ENCODE measurements at places on chromosomes 5 and 9.
A peak's percentile ranks its signal among the peaks of the same experiment; 100 is the strongest.

GRCh38 chr5:132439521-132440089, 51.0 kb downstream of the IRF1 start:
- H3K4me1 ChIP-seq = peaks cover 4% of the 10 kb centered on the region
- DNase-seq = peak; percentile 46
- H3K27ac ChIP-seq = no peak overlapping the region
- H3K27me3 ChIP-seq = no peaks in the 10 kb centered on the region
- H3K4me3 ChIP-seq = no peak overlapping the region
- no peaks in the 10 kb centered on the region for H3K36me3 ChIP-seq

DNA sequence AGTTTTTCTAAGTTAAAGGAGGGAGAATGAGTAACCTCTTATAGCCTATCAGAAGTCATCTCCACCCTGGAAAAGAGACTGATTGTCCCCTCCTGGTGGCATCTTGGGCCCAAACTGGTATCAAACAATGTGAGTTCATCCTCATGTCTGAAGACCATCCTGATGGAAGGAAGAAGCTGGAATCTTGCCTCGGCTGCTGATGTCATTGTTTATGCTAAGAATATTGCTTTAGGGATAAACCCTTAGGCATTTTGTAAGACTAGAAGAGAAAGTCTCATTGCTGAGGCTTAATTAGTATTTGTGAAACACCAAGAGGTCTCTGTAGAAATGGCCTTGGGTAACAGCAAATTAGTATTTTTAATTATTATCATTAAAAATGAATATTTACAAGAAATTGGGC, 65.7 kb upstream of the KCNN2 start:
- no peaks in the 10 kb centered on the region for H3K4me1 ChIP-seq
- no peak overlapping the region for H3K27ac ChIP-seq
- H3K4me3 ChIP-seq = no peak overlapping the region

DNA sequence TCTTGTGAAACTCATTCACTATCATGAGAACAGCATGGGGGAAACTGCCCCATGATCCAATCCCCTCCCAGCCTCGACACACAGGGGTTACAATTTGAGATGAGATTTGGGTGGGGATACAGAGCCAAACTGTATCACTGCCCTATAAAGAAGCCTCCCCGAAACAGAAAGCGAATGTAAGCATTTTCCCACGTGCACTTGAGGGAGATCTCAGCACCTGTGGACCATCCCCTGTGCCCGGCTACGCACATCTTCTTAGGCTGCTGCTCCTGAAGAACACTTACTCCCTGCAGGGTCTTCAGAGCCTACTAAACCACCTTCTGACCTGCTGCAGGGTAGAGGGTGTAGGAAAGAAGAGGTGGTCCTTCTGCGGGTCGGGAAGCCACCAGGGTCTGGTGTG, 410.2 kb upstream of the IRX2 start:
- no peaks in the 10 kb centered on the region for H3K4me1 ChIP-seq
- no peak overlapping the region for H3K4me3 ChIP-seq
- DNase-seq = no peak
- H3K27ac ChIP-seq = no peak overlapping the region
- H3K27me3 ChIP-seq = no peaks in the 10 kb centered on the region
- H3K36me3 ChIP-seq = no peaks in the 10 kb centered on the region

- no peak for DNase-seq
- no peak overlapping the region for H3K27ac ChIP-seq
- H3K4me3 ChIP-seq = no peak overlapping the region
- peaks cover 23% of the 10 kb centered on the region for H3K4me1 ChIP-seq
- H3K27me3 ChIP-seq = no peaks in the 10 kb centered on the region
- H3K36me3 ChIP-seq = no peaks in the 10 kb centered on the region
Observed at GRCh38 chr5:93019896-93020295, 561.1 kb downstream of the NR2F1-AS1 start.

GRCh38 chr9:114153761-114154599, 1.4 kb upstream of the COL27A1 start:
- DNase-seq = peak; percentile 44
- H3K36me3 ChIP-seq = no peaks in the 10 kb centered on the region
- peak overlapping the region; percentile 72 for H3K4me3 ChIP-seq
- H3K27ac ChIP-seq = no peak overlapping the region
- no peaks in the 10 kb centered on the region for H3K27me3 ChIP-seq
- peaks cover 10% of the 10 kb centered on the region for H3K4me1 ChIP-seq

- H3K4me1 ChIP-seq = peaks cover 14% of the 10 kb centered on the region
- H3K27me3 ChIP-seq = no peaks in the 10 kb centered on the region
- H3K4me3 ChIP-seq = no peak overlapping the region
- no peaks in the 10 kb centered on the region for H3K36me3 ChIP-seq
Observed at GRCh38 chr9:22079873-22080341, 70.8 kb upstream of the CDKN2B start.

GRCh38 chr5:93886098-93886806, 144.9 kb upstream of the POU5F2 start:
- no peaks in the 10 kb centered on the region for H3K27me3 ChIP-seq
- H3K4me3 ChIP-seq = no peak overlapping the region
- H3K27ac ChIP-seq = no peak overlapping the region

GRCh38 chr5:59276917-59277372, 616.6 kb downstream of the PDE4D start:
- no peaks in the 10 kb centered on the region for H3K27me3 ChIP-seq
- H3K27ac ChIP-seq = no peak overlapping the region
- H3K4me1 ChIP-seq = no peaks in the 10 kb centered on the region
- H3K36me3 ChIP-seq = no peaks in the 10 kb centered on the region
- no peak overlapping the region for H3K4me3 ChIP-seq
- DNase-seq = no peak

DNA sequence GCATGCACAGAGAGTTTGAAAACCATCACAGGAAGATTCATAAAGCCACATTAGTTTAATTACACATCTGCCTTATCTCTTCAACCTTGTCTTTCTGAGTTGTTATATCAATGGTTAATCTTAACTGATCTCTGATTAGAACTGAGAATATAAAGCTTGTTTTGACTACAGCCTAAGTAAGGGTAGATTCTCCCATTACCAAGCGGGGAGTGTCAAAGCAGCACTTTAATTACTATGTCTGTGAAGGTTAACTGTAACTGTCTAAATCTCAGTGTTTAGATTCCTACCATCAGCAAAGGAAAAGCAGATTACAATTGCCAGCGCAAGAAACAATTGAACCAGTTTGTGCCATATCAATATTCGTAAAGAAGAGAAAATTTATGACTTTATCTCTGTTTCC, 348.7 kb downstream of the CDH12 start:
- H3K27ac ChIP-seq = no peak overlapping the region
- no peaks in the 10 kb centered on the region for H3K27me3 ChIP-seq
- H3K36me3 ChIP-seq = no peaks in the 10 kb centered on the region
- H3K4me3 ChIP-seq = no peak overlapping the region
- no peaks in the 10 kb centered on the region for H3K4me1 ChIP-seq
- no peak for DNase-seq

DNA sequence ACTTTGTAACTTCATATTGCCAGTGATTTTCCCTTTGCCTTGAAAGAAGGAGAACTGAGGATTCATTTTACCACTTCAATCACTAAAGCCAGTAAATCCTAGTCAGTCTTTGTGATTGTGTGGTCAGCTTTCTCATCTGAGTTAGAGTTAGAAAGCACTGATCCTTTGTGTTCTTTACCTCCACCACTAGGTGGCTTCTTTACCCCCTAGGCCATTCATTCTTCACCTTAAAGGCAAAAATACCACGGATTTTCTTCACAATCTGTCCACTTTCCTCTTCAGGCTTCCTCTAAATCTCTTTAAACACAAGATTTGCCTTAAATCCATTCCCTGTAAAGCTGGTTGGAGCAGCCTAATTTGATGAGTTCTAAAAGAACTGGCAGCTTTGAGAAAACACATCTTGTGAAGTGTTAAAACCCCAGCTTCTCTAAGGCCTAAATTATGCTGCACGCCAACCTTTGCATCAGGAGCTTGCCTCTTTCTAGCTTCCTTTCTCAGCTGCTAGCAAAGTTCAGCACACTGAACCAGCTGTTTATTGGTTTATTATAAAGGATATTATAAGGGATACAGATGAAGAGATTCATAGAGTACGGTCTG, 20.4 kb downstream of the BDP1 start:
- peak; percentile 37 for DNase-seq
- H3K4me3 ChIP-seq = no peak overlapping the region
- H3K27ac ChIP-seq = no peak overlapping the region
- H3K27me3 ChIP-seq = no peaks in the 10 kb centered on the region
- H3K36me3 ChIP-seq = peaks cover 16% of the 10 kb centered on the region

DNA sequence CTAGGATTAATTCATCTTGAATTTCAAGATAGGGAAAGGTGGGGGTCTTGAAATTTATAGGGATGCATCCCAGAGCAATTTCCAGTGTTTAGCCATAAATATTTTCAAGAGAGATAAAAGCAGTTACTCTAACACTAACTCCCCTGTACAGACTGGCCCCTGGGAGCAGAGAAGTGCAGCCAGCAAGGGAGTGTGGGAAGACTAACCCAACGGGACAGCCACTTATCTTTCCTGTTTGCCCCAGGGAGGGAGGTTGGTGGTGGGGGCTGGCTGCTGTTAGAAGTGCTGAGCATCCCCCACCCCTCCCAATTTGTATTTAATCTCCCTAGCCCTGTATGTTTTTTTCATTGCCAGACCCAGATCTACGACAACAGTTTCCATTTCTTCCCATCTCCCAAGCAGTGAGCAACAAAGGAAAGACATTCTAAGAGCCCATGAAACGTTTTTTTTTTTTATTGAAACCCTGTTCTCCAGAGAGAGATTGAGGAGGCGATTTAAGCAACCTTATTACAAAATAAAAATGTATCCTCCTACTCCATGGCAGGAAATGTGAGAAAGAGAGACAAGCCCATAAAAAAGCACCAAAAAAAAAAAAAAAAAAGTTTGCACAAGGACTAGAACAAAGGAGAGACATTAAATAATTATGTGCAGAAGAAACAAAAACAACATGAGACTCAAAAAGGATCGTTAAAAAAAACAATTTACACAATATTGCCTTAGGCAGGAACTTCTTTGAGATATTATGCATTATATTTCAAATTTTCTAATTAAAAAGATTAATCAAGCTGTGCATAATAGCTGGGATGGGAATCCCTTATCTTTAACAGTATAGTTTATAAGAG, 343.4 kb downstream of the ARHGEF28 start:
- H3K27me3 ChIP-seq = no peaks in the 10 kb centered on the region
- no peak for DNase-seq
- H3K27ac ChIP-seq = no peak overlapping the region

GRCh38 chr5:6273090-6273735, 105.1 kb downstream of the MED10 start:
- H3K4me3 ChIP-seq = no peak overlapping the region
- no peaks in the 10 kb centered on the region for H3K27me3 ChIP-seq
- no peaks in the 10 kb centered on the region for H3K36me3 ChIP-seq

- H3K4me1 ChIP-seq = peaks cover 9% of the 10 kb centered on the region
- DNase-seq = peak; percentile 64
- no peak overlapping the region for H3K27ac ChIP-seq
- H3K4me3 ChIP-seq = no peak overlapping the region
Observed at GRCh38 chr9:97564291-97565175, 63.1 kb downstream of the TMOD1 start.

DNA sequence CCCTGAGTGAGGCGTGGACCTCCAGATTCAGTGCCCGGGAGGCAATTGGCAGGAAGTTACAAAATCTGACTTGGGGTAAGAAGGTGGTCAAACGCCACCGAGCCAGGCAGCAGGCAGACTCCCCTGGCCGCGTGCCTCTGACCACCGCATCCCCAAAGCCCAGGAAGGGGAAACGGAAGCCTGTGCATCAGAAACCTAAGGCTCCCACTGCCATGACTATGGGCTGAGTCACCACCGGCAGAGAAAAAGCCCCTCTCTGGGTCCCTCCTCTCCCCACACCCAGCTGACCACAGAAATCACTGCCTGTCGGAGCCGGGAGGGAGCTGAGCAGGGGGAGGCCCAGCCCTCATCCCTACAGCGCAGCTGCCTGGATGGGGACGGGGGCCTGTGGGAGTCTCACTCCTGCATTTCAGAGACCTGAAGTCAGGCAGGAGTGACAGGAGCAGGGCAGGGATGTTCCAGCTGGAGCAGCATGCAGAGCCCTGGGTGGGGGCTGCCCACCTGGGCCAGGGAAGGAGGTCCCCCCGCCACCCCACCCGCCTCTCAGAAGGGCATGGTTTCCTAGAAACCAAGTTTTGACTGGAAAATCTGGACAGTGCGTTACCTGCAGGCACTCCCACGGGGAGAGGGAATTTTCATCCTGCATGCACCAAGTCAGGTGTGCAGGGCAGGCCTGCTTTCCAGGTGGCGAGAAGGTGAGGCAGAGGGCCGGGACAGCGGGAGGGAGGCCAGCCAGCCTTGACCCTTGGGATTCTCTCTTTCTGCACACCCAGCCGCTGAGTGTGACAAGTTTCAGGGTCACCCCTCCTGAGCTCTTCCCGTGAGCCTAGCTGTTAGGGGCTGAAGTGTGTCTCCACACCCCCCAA, 68.2 kb downstream of the LRSAM1 start:
- DNase-seq = peak; percentile 96
- peaks cover 45% of the 10 kb centered on the region for H3K4me1 ChIP-seq
- H3K36me3 ChIP-seq = peaks cover 29% of the 10 kb centered on the region

DNA sequence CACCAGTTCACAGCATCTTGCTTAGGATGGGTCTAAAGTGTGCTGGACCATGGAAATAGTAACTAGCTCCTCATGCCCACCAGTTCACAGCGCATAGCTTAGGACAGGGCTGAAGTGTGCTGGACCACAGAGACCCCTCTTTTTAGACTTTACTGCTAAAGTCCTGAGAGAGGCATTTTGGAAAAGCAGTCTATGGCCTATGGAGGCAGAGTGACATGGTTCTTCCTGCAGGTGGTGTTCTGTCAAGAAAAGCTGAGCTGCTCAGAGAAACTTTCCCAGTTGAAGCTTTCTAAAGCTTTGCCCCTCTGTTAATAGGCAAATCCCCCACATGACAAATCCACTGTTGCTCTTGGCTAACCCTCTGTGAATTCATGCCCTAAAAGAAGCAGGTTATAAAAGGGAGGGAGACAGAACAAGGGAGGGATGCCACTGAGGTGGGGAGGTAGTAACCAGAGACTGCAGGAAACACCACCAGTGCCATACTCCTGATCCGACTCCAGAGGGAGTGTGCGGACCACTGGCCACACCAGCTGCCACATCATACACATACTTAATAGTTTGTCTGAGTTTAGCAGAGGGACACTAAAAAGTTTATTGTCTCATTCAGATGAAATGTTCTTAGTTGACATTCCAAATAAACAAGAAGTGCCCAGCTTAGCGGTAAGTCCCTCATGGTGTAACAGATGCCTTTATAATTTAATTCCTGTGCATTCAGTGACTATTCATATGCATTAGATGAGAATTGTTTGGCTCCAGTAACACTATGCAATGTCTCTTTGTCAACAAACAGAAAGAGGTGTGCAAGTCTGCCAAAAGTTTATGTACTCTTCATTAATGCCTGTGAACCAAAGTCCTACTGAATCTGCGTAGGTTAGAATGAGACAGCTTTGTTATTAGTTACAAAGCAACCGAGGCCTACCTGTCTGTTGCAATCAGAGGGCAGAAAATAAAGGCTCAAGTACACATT, 236.2 kb upstream of the NFIL3 start:
- no peaks in the 10 kb centered on the region for H3K36me3 ChIP-seq
- H3K4me3 ChIP-seq = no peak overlapping the region
- no peaks in the 10 kb centered on the region for H3K4me1 ChIP-seq
- H3K27ac ChIP-seq = no peak overlapping the region

- H3K36me3 ChIP-seq = no peaks in the 10 kb centered on the region
- peaks cover 20% of the 10 kb centered on the region for H3K27me3 ChIP-seq
- DNase-seq = no peak
- H3K4me3 ChIP-seq = no peak overlapping the region
- H3K27ac ChIP-seq = no peak overlapping the region
Observed at GRCh38 chr5:179241175-179241574, 104.1 kb downstream of the ADAMTS2 start.

GRCh38 chr9:134944351-134944802, 26.7 kb upstream of the FCN1 start:
- H3K36me3 ChIP-seq = no peaks in the 10 kb centered on the region
- no peak overlapping the region for H3K27ac ChIP-seq
- no peak overlapping the region for H3K4me3 ChIP-seq
- H3K27me3 ChIP-seq = 0 out of 2 replicates have a peak, but pooled peaks cover 9% of the 10 kb centered on the region
- H3K4me1 ChIP-seq = no peaks in the 10 kb centered on the region
